ENCODE measurements at places on chromosomes 7 and 10.

- DNase-seq = no peak
Measured at GRCh38 chr10:48542471-48543181, 62.2 kb downstream of the ARHGAP22 start.

GRCh38 chr10:102744374-102745051 lies 765 bp downstream of the WBP1L start:
- no peak for DNase-seq

GRCh38 chr10:70118196-70118595 lies 14.4 kb downstream of the AIFM2 start:
- DNase-seq = no peak

GRCh38 chr10:108358912-108359311 lies 1194.4 kb upstream of the SORCS1 start:
- no peak for DNase-seq

GRCh38 chr10:129385600-129385999 lies 81.4 kb upstream of the MGMT start:
- DNase-seq = no peak

GRCh38 chr7:88001744-88002530 lies 67.9 kb downstream of the ADAM22 start:
- DNase-seq = no peak

- DNase-seq = no peak
Measured at GRCh38 chr7:1234881-1235500, 2.3 kb downstream of the UNCX start.

GRCh38 chr7:156820445-156821063 lies 72.4 kb downstream of the LMBR1 start:
- no peak for DNase-seq

- no peak for DNase-seq
Measured at GRCh38 chr7:28570113-28570969, 158.0 kb downstream of the CREB5 start.

DNA sequence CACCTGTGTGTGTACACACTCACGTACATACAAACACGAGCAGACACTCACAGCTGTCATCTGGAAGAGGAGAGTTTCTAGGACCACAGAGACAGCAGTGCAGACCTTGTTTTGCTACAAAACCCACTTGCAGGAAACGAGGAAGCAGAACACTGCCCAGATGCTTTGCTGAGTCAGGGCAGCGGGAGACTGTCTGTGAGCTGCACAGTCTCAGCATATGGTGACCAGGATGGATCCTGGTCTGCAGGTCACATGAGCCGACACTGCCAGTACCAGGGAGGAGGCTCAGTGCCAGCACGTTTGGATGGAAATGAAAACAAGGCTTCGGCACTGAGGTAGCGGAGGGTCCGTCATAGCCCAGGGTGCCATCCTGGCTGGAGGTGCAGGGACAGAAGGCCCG lies 117.6 kb upstream of the DPP6 start:
- DNase-seq = no peak

- DNase-seq = no peak
Measured at GRCh38 chr10:29446327-29446726, 157.5 kb downstream of the LYZL1 start.

GRCh38 chr7:45162311-45162845 lies 4.8 kb downstream of the RAMP3 start:
- no peak for DNase-seq

- no peak for DNase-seq
Measured at GRCh38 chr10:49332768-49333167, 33.8 kb downstream of the C10orf71 start.

DNA sequence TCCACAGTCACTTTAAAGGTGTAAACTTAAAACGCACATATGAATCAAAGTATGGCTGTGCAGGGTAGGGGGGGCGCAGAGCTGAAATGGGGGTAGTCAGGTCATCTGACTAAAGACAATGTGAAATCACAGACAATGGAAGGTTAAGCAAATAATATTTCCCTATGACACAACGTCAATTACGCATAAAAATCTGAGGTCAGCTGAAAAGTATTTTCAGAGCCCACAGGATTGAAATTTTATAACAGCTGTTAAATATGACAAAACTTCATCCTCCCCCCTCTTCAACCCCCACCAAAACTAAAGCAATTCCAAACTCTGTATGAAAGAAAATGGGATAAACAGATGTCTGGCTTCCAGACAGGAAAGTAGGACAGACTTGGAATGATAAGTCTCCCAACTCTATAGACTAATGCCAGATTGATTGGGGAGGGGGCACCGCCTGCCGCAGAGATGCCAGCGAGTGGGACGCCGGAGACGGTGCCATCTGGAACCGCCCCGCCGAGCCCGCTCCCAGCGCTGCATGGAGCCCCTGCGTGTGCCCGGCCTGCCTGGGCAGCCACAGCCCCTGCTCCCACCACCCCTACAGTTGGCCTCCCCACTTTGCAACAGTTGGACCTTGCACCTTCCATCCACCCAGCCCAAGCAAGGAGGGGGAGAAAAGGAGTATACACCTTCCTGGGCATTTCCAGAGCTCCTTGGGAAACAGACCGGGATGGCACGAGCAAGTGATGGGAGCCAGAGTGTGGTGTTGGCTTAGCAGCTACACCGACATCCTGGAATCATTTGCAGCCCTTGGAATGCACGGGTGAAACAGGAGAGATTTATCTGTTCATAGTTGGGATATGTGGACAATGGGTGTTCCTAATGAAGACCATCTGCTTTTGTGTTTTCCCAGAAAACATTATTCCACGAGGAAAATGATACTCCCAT lies 10.7 kb downstream of the EBF3 start:
- no peak for DNase-seq

DNA sequence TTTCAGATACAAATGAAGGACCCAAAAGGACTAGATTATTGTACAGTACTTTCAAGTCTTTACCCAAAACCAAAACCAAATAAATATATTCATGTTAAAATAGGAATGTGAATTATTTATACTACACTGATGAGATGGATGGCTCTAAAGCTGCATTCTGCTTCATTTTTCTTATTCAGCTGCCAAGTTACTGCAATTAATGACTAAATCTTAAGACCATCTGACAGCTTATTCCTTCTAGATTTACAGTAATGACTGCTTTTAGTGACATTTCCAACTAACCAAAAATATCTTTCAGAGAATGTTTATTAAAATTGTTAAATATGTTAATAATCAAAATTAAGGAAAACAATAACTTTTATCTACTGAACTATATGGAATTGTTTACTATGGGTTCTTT lies 20.9 kb downstream of the ENKUR start:
- no peak for DNase-seq
